CD8-positive, alpha-beta memory T cell (primary cell): ENCODE measurements at places on chromosomes 7 and 10. TPM values are rescaled to one million over a fixed set of nuclear protein-coding genes. Genes with fewer than 3 reads are reported as not detected.
A peak's percentile ranks its signal among the peaks of the same experiment; 100 is the strongest.

- DNase-seq: no peak
Measured at GRCh38 chr10:103985726-103986125, 18.8 kb downstream of the SLK start.

DNA sequence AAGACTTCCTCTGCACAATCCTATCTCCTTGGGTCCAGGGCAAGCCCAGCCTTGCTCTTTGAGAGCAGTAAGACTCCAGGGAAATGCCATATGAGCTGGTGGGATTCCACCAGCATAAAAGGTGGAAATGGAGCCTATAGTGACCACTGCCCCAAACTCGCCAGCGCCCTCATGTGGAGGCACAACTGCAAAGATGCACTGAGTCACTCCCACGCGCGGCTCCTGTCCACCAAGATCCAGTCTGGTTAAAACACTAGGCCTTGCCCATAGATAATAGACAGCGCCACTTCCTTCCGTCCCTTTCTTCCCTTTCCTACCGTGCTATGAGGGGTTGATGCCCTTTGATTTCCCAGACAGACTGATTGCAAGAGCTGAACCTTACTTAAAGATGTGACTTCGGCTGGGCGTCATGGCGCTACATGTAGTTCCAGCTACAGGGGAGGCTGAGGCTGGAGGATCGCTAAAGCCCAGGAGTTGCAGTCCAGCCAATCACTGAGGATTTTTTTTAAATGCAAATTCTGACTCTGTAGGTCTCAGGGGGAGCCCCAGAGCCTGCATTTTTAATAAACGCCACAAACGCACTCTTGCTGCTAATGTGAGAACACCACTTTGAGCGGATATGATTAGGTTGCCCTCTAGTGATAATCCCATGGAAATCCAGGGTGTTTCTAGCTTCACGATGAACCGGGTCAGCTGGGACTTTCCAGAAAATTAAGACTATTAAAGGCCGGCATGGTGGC is 136.5 kb downstream of the EPC1 start:
- no peak for DNase-seq

GRCh38 chr7:44650772-44651171 is 44.3 kb downstream of the OGDH start:
- DNase-seq: no peak

DNA sequence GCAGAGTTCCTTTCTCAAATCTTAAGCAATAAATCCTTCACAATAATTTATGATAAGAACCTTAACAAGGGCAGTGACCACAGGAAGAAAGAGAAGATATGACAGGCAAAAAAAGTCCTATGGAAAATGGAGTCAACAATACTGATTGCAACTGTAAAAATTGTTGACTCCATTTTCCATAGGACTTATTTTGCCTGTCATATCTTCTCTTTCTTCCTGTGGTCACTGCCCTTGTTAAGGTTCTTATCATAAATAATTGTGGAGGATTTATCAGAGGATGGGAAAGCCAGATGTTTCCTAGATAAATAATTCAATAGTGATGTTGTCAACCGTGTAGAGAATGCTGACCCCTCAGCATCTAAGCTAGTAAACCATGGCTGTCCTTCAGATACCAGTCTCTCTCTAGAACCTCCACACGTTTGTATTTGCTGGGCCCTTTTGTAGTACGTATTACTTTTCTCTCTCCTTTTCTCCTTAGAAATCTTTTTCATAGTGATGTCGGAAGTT is 172.6 kb upstream of the BET1 start:
- DNase-seq: no peak

GRCh38 chr7:69782917-69783684 is 184.8 kb downstream of the AUTS2 start:
- no peak for DNase-seq

GRCh38 chr7:68425377-68425776 is 1172.9 kb upstream of the AUTS2 start:
- DNase-seq: no peak

GRCh38 chr10:100522107-100522801 is 2.6 kb upstream of the SEC31B start:
- DNase-seq: no peak

DNA sequence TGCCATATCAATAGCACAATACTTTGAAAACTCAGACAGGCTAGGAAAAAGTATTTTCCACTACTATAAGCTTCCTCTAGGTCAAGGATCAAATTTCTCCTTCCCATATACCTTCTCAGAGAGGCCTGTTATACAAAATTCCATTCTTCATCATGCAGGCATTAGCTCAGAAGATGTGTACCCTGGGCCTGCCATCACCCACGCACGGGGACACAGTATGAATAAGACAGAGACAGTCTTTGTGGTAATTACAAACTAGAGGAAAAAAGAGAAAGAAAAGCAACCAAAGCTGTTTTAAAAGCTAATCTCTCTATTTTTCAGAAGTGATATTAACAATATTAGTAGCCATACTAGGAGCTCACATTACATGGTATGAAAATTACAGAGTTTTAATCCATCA is 236.8 kb upstream of the AOAH start:
- DNase-seq: no peak

GRCh38 chr10:30434273-30435072 is 489 bp downstream of the MAP3K8 start:
- DNase-seq: peak; percentile 75

GRCh38 chr7:105662998-105663397 is 81.7 kb upstream of the EFCAB10 start:
- no peak for DNase-seq

GRCh38 chr10:14975672-14976273 is 16.6 kb downstream of the MEIG1 start:
- DNase-seq: no peak

- no peak for DNase-seq
Measured at GRCh38 chr7:142405122-142405765, 147.4 kb upstream of the PRSS58 start.

- DNase-seq: no peak
Measured at GRCh38 chr7:69531050-69531449, 67.2 kb upstream of the AUTS2 start.

- no peak for DNase-seq
Measured at GRCh38 chr10:118974951-118975350, 54.6 kb upstream of the NANOS1 start.

DNA sequence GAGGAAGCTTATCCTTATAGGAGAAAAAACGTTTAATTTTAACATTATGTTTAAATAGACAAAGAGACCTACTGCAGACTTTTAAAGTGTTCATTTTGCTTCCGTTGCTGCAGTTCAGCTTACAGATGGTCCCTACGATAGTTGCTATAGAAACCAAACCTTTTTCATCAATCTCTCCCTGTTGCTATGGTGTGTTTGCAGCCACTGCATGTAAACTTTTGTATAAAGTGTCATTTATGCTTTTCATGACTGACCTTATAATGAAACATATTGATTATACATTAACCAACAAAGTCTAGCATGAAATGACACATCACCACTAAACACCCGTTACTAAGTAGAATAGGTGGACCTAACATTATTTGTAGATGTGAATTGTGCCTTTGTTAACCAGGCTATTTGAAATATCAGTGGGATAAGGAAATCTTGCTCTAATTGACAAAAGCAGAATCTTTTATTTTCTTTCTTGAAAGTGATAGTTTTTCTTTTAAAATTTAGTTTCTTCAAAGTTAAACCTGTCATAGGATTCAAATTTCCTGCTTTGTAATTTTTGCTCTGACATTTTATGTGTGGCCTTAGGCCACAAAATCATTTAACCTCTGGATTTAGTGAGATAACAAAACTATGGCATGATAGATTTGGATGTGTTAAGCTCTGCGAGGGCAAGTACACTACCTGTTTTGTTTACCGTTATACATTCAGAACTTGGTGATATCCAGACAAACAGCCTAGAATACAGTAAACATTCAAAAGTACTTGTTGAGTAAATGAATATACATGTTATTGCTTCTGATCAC is 64.0 kb downstream of the CACNB2 start:
- DNase-seq: no peak

DNA sequence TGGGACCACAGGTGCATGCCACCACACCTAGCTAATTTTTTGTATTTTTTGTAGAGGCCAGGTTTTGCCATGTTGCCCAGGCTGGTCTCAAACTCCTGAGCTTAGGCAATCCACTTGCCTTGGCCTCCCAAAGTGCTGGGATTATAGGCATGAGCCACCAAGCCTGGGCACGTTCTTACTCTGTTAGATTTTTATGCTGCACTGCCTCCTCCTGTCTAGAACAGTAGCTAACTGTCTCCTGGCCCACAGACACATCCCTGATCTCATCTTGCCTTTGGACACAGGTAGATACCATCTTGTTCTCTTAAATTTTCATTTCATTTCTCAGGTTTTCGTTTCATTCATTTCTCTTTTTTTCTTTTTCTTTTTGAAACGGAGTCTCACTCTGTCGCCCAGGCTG is 41.1 kb downstream of the BLVRA start:
- no peak for DNase-seq

DNA sequence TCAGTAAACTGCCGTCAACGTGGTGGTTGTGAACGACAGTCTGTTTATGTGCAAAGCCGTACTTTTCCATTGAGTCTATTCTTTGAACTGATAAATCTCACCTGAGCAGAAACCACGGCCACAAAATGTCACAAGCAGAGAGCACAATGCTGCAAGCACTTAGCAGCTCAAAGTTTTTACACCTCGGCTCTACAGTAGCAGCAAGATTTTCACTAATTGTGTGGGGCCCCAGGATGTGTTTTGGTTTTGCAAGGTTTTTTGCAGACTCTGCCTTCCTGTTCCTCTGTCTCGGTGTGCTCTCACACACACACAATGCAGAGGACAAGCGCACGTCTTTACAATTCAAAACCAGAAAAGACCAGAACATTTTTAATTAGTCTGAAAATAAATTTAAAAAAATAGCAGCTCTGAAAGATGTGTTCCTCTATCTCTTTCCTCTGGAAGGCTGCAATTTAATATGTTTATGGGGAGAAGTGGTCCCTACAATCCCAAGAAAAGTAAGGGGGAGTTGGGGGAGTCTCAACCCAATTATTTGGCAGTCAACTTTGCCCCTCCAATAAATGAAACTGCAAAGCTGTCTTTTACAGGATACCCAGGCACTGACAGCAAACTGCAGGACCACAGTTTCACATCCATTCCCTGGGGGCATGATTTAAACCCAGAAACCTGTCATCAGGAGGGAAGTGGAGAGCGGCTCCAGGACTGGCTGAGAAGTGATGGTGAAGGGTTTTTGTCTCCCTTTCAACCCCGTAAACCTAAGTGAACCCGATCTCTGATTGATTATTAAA is 73.8 kb upstream of the SFMBT2 start:
- DNase-seq: peak; percentile 84

GRCh38 chr10:71270301-71271220 is 48.5 kb upstream of the SLC29A3 start:
- no peak for DNase-seq

GRCh38 chr7:28729727-28730126 is 228.4 kb downstream of the TRIL start:
- no peak for DNase-seq

- DNase-seq: no peak
Measured at GRCh38 chr10:361203-362081, 226.2 kb downstream of the ZMYND11 start.

DNA sequence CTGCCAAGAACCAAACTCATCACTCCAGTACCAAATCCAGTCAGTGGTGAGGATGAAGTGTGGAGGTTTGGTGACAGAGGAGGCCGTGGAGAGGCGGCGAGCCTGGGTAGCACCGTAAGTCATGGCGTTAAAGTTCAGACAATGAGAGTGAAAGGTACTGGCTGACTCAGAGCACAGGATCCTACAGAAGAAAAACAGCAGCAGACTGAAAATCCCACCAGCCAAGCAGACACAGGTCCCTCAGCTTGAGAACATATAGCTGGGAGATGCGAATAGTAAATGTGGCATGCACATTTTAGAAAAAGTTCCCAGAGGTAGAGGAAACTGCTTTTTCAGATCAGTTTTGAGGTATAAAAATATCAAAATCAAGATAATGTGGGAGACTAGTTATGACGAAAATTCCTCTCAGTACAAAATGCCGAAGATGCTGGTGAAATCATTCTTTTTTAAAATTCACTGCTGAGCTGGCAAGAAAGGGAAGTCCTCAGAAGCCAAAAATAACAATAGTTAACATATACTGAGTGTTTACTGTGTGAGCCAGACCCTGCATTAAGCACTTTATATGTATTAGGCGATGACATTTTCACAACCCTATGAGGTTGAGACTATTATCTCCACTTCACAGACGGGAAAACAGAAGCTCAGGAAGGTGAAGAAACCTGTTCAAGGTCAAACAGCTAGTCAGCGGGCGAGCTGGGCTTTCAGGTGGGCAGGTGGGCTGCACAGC is 20.9 kb downstream of the PARP12 start:
- DNase-seq: no peak

GRCh38 chr7:38932509-38933168 is 23.6 kb upstream of the VPS41 start:
- DNase-seq: no peak

DNA sequence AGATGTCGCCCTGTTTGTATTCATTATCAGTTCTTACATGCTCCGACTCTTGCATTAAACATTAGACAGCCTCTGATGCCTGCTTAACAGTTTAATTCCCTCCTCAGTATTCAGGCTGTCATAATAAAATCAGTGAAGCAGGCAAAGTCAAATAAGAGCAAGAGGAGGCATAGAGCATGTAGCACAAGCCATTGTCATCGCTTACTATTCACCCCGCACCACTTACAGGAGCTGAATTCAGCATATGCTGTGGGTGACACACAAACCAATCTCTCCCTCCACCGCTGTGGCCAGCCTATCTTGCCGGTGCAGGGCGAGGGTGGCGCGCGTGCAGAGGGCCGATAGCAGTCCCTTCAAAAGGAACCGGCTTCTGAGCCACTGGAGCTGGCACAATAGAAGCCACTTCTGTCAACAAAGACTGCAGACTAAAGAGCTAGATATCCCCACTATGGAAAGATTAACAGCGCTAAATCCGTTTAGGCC is 433.2 kb upstream of the MGMT start:
- DNase-seq: no peak

- DNase-seq: no peak
Measured at GRCh38 chr10:24446739-24447138, 237.8 kb downstream of the KIAA1217 start.

- no peak for DNase-seq
Measured at GRCh38 chr7:4265676-4266075, 416.4 kb upstream of the FOXK1 start.

- no peak for DNase-seq
Measured at GRCh38 chr7:156119771-156120170, 307.5 kb upstream of the SHH start.

DNA sequence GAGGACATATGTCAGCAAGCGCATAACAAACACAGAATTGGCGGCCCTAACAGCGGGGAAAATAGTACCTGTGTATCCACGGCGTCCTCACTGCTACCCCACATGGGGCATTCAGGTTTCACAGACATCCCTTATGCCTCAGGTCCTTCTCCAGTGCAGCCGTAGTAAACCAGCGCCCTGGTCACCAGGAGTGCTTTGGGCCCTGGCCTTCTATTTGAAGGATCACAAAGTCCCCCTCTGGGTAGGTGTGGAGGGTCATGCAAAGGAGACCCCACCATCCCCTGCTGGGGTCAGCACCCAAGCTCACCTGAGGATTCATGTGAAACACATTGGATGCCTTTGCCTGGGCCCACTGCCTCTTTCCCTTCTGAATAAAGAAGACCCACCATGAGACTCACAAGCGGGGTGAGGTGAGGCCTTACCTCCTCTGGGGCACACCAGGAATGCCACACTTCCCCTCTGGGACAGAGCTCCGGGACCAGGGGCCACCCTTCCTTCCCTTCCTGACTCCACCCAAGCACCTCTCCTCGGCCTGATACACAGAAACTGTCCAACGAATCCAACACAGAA is 18.8 kb downstream of the CLRN3 start:
- no peak for DNase-seq

The SFTPD gene
- total RNA-seq: not detected

The KLF14 gene
- not detected for total RNA-seq

The CCDC172 gene
- total RNA-seq: not detected

The GRM8 gene
- total RNA-seq: not detected

The GUSB gene
- total RNA-seq: 51.9 TPM

The EVX1 gene
- not detected for total RNA-seq

The ADD3 gene
- 50.3 TPM for total RNA-seq
